Breast epithelium (tissue), 4 donors: ENCODE measurements at places on chromosomes 5 and 9.

DNA sequence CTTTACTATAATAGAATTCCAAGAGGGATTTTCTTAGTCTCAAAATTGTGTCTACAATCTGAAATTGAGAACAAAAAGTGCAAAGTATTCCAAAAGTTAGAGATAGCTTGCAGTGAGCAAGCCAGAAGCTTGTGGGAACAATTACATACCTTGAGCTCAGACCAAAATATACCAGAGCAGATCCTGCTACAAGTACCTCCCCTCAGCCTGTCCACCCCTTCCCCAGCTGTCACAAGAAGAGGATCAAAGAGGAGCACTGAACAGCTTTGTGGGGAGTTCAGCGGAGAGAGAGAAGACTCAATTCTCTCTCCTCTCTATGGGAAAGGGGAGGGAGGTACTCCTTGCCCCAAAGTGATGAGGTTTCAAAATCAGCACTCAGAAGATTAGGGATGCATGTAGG lies 869.2 kb upstream of the DMAC1 start:
- no peak for DNase-seq

DNA sequence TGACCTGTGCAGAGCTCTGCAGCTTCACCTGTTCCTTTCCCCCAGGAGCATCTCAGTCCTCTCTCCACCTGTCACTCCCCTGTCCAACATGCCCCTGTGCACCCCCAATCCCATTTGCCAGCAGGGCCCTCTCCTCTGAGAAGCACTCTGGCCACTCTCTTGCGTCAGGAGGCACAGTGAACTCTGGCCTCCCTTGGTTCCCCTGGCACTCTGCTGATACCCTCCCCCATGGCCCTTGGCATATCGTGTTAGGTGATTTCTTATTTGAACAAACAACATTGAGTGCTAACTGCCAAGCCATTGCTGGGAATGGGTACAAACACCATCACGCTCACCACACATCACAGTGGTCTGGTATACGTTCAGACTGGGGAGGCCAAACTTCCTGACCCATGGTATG lies 20.9 kb upstream of the TNIP1 start:
- DNase-seq = no peak

DNA sequence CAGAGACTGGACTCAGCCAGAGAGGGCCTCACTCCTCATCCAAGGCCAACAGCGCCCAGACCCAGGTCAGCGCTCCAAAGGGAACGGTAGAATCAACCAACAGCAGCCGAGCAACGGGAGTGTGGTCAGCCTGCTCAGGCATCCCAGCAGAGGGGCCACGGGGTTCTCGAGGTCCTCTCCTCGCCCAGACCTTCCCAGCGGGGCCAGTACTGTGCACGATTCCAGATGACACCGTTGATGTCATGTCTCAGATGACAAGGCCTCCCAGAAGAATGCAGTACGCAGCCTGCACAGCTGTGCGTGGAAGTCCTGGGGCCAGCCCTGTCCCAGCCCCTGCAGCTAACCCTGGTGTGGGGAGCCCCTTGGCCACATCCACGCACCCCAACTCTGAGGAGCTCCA lies 141.0 kb upstream of the PPP1R26 start:
- DNase-seq = no peak

DNA sequence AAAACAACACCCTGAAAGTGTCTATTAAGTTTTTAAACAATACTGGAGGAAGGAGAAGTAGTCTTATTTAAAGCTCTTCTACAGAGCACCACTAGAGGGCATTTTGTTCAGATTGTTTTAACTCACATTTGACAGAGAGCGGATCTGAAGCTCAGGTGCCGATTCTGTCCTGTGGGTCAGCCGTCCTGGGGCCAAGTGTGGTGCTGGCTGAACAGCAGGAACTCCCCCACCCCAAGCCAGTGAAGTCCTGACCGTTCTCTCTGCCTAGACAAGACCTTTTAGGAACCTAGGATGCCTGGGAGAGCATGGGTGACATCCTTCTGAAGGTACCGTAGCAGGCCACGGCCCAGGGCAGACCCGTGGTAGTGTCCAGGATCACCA lies 3.9 kb downstream of the EXOC3 start:
- DNase-seq = no peak

DNA sequence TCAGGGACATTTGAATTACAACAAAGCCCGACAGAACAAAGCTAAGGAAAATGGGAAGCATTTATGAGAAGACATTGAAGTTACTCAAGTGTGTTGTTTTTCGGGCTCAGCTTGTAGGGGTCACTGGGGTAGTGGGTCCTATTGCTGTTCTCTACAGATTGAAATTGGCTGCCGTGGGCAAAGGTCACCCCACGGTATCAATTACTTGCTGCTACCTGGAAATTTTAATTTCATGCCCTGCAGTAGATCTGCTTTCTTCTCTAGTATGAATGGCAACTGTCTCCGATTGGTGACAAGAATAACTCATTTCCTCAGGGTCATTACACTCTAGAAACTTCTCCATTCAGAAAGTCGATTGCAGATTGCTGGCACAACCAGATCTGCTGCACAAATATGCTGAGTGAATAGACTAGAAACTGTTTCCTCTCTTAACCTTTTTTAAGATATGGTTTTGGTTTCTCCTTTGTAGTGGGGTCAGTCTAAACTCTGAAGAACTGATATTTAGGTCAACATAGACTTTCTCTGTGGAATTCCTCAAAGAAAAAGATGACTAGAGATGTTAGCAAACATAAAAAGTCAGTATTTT lies 454.1 kb downstream of the ARHGEF28 start:
- no peak for DNase-seq

GRCh38 chr9:130824643-130825350 lies 10.3 kb upstream of the ABL1 start:
- DNase-seq = no peak
